ENCODE measurements at places on chromosomes 2 and 18. TPM values are rescaled to one million over a fixed set of nuclear protein-coding genes. Genes with fewer than 3 reads are reported as not detected.

The DUSP19 gene
- 6.2 TPM for total RNA-seq

The C2orf80 gene
- not detected for total RNA-seq

The CHRND gene
- not detected for total RNA-seq

The CFAP210 gene
- 0.96 TPM for total RNA-seq

DNA sequence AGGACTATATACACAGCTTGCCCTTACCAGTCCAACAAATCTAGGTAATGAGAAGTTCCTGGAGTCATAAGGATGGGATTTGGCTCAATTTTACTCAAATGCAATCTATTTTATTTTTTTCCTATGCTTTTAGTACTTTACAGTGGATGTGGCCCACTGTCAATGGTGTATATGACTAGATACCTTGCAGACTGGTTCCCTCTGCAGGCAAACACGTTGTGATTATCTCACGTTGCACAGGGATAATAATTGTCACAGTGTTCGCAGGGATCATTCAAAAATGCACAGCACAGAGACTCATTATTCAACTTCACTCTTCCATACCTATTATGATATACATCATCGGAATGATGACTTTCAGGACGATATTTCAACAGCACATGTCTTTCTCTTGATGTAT is 359.7 kb downstream of the MBD2 start:
- H3K27me3 ChIP-seq = no peaks in the 10 kb centered on the region
- DNase-seq = no peak
- no peaks in the 10 kb centered on the region for H3K36me3 ChIP-seq
- no peak overlapping the region for H3K4me3 ChIP-seq

DNA sequence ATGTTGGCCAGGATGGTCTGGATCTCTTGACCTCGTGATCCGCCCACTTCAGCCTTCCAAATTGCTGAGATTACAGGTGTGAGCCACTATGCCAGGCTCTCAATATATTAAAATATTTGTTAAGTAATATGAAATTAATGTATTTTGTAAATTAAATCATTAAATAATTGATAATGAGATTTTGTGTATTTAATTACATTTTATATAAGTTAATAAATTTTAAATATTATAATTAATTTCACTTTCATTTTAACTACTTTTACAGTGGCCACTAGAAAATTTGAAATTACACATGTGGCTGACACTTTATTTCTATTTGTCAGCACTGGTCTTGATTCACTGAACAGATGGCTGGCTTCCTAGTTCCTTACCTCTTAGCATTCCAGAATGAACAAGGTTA is 102.6 kb downstream of the DPP10 start:
- DNase-seq = no peak
- peaks cover 16% of the 10 kb centered on the region for H3K27me3 ChIP-seq
- no peaks in the 10 kb centered on the region for H3K36me3 ChIP-seq
- H3K4me1 ChIP-seq = no peaks in the 10 kb centered on the region

- DNase-seq = no peak
- no peak overlapping the region for H3K4me3 ChIP-seq
- no peaks in the 10 kb centered on the region for H3K27me3 ChIP-seq
- H3K36me3 ChIP-seq = no peaks in the 10 kb centered on the region
- no peaks in the 10 kb centered on the region for H3K4me1 ChIP-seq
These were observed 404.1 kb downstream of the ZEB2 start for GRCh38 chr2:144115739-144116291.

- no peak overlapping the region for H3K27ac ChIP-seq
- H3K4me1 ChIP-seq = peaks cover 13% of the 10 kb centered on the region
- no peak overlapping the region for H3K4me3 ChIP-seq
- H3K27me3 ChIP-seq = no peaks in the 10 kb centered on the region
These were observed 11.3 kb downstream of the VRK2 start for GRCh38 chr2:58057707-58058530.

DNA sequence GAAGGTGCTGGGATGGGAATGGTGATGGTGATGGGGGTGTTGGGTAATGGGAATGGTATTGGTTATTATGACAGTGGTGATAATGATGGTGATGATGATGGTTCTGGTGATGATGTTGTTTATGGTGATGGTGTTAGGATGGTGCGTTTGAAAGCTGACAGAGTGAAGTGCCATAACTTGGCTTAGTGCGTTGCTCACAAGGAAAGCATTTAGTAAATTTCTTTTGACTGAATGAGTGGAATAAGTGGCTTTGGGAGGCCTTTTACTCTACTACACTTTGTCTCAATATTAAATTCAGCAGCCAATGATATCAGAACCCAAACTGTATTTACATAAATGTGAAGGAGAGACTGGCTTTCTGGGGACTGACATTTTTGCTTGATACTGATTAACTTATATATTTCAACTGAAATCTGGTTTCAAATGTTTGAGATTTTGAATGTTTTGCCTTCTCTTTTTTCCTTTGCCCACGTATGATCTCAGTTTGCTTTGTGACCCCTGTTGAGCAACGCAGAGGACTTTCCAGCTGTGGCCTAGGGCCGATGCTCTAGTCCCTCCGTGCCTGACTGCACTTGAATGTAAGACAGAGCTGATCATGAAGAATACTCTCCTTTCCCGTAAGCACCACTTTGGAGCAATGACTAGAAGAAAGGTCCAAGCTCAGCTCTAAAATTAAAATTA is 128.5 kb upstream of the SH3BP4 start:
- H3K4me3 ChIP-seq = no peak overlapping the region
- peak overlapping the region; percentile 33 for H3K27ac ChIP-seq
- no peaks in the 10 kb centered on the region for H3K27me3 ChIP-seq
- H3K4me1 ChIP-seq = peaks cover 48% of the 10 kb centered on the region

- no peaks in the 10 kb centered on the region for H3K4me1 ChIP-seq
- no peak for DNase-seq
- no peaks in the 10 kb centered on the region for H3K36me3 ChIP-seq
These were observed 82.5 kb upstream of the LHCGR start for GRCh38 chr2:48838029-48838428.

- H3K36me3 ChIP-seq = no peaks in the 10 kb centered on the region
- no peak overlapping the region for H3K4me3 ChIP-seq
- no peak overlapping the region for H3K27ac ChIP-seq
- no peaks in the 10 kb centered on the region for H3K27me3 ChIP-seq
- no peaks in the 10 kb centered on the region for H3K4me1 ChIP-seq
- DNase-seq = no peak
These were observed 130.1 kb downstream of the GBX2 start for GRCh38 chr2:236038096-236038495.

DNA sequence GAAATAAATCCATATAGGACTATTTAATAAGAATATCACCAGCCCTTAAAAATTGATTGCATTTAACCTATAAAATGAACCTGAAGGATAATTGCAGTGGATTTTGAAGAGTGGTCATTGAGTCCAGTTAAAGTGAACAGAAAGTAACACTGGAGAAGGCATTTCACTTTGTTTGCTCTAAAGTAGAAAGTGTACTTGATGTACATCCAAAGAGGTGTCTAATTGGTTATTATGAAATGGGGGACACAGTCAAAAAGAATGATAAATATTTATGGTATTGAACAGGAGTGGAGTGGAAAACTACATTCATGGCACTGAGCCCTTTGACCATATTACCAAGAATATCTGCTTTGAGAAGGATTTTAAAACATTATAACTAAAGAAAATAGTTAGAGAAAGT is 28.2 kb upstream of the MAP2 start:
- no peak overlapping the region for H3K27ac ChIP-seq
- H3K36me3 ChIP-seq = no peaks in the 10 kb centered on the region
- no peak overlapping the region for H3K4me3 ChIP-seq
- DNase-seq = no peak
- no peaks in the 10 kb centered on the region for H3K27me3 ChIP-seq

DNA sequence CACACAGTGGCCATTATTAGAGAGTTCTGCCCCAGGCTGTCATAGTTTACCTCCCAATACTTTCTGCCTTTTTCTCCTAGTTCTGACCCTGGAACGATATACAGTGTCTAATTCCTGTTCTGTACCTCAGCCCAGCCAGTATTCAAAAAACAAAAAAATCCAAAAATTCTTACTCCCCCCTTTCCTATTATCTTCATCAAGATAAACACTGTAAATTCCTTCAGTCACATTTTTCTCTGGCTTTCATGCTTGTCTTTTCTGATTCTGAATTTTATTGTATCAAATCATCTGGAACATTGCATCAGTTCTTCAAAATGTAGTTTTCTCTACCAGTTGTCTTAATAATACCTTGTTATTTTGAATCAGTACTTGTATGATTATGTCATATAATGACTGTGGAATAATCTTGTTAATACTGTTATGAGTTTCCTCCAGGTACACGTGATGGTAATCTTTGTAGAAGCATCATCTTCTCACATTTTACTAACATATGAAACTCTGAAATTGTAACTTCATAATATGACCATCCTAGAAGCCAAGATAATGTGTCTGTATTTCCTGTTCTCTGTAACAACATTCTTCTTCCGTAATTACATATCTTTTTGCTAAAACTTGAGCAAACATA is 79.0 kb upstream of the NOSTRIN start:
- no peak overlapping the region for H3K27ac ChIP-seq
- DNase-seq = no peak
- H3K36me3 ChIP-seq = no peaks in the 10 kb centered on the region
- H3K4me3 ChIP-seq = no peak overlapping the region
